Stimulated activated CD8-positive, alpha-beta memory T cell treated with anti-CD3 and anti-CD28 coated beads, Interleukin-7, amount 100 ng/mL, for 48 hours (primary cell): ENCODE measurements at places on chromosomes 7 and 10.
A peak's percentile ranks its signal among the peaks of the same experiment; 100 is the strongest.

- DNase-seq: no peak
Observed at GRCh38 chr10:131926743-131927595, 26.2 kb downstream of the PPP2R2D start.

DNA sequence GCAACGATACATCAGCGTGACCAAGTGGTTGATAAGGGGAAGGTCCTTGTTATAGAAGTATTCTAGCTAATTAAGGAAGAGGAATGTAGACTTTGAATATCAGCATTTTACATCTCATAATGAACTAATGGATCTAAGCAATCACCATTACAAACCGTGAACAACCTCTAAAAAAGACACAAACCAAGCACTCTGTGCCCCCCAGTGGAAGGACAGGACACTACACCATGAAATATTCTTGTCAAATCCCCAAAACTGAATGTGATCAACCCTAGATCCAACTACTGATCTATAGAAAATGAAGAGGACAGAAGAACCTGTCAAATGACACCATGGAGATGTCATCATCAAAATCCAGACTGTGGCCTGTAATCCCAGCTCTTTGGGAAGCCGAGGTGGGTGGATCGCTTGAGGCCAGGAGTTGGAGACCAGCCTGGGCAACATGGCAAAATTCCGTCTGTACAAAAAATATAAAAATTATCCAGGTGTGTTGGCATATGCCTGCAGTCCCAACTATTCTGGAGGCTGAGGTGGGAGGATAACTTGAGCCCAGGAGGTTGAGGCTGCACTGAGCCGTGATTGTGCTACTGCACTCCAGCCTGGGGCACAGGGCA, 111.3 kb upstream of the CARD11 start:
- peak; percentile 39 for DNase-seq

- no peak for DNase-seq
Observed at GRCh38 chr7:33845991-33846509, 59.3 kb upstream of the BMPER start.

DNA sequence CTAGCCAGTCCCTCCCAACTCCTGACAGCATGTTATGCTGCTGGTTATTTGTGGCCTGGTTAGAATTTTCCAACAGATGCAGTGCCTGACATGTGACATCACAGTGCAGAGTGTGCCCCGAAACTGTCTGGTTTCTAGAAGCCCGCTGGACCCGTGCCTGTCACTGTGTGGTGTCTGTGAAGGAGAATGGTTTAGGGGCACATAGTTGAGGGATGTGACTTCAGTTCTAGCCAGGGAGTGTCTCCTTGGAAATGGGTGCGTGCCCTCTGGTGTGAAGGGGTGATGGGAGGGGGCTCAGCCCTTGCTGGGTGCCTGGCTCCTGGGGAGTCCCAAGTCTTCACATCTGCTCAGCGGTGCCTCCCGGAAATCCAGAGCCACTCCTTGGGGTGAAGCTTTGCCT, 303.6 kb downstream of the GLRX3 start:
- no peak for DNase-seq

DNA sequence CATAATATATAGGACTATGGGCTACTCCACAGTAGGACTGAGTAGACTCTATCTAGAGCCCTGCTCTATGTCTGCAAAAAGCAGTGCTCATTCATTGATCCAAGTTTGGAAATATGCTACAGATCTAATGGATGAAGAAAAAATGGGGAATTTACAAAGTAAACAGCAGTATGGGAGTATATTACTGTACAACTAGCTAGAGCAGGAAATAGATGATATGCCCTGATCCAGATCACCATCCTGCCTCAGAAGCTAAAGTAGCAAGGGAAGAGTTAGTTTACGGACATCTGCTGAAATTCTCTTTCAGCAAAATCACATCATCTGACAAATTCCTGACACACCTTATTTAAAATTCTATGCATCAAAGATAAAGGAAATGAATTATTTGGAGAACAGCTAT, 168.2 kb upstream of the SEMA3A start:
- DNase-seq: no peak

- no peak for DNase-seq
Observed at GRCh38 chr10:108375691-108376090, 1211.2 kb upstream of the SORCS1 start.
